ENCODE measurements at places on chromosomes 11 and 22. TPM values are rescaled to one million over a fixed set of nuclear protein-coding genes. Genes with fewer than 3 reads are reported as not detected.

The RFPL3 gene
- not detected for total RNA-seq

- DNase-seq = no peak
These were observed 4.7 kb upstream of the OR52I2 start for GRCh38 chr11:4576880-4577279.

DNA sequence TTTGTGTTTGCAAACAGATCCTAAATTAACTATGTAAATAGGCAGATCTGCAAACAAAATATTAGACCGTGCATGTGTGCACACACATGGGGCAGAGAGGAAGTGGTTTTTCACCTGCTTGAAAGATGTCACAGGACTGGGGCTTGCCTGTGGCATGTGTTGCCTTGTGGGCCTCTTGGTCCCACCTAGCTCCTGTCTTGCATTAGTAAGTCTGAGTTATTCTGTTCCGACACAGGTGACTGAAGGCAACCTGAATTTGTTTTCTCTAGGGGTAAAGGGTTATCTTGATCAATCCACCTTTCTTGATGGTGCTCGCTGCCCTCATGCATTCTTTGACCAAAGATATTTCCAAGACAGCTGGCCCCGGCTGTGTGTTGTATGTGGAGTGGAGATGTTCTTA lies 667.5 kb downstream of the NTM start:
- no peak for DNase-seq

GRCh38 chr11:111019871-111020670 lies 225.5 kb upstream of the POU2AF2 start:
- no peak for DNase-seq

- no peak for DNase-seq
These were observed 313.4 kb upstream of the SORL1-AS1 start for GRCh38 chr11:121766166-121766565.

All from spleen (tissue), 13 donors.